ENCODE measurements at places on chromosomes 5 and 9. TPM values are rescaled to one million over a fixed set of nuclear protein-coding genes. Genes with fewer than 3 reads are reported as not detected.

DNA sequence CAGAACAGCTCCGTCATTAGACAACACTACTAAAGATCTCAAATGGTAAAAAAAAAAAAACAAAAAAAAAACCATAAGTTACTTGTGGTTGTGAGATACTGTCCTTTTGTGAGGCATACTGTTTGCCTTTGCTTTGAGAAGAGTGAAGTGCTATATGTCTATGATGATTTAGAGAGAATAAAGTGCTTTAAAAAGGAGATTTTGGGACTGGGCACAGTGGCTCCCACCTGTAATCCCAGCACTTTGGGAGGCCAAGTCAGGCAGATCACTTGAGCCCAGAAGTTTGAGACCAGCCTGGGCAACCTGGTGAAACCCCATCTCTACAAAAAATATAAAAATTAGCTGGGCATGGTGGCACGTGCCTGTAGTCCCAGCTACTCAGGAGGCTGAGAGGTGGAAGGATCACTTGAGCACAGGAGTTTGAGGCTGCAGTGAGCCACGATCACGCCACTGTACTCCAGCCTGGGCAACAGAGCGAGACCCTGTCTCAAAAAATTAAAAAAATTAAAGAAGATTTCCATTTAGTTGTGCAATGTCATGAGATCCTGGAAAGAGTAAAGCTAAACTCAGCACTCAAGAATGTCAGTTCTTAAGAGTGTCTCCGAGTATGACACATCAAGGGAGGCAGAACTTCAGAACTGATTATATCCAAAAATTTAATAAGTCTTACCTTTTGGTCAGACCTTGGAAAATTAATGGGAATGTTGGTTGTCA, 87.3 kb downstream of the PRDM6 start:
- DNase-seq, result no peak
- H3K36me3 ChIP-seq, result no peaks in the 10 kb centered on the region
- peaks cover 5% of the 10 kb centered on the region for H3K4me1 ChIP-seq
- no peak overlapping the region for H3K27ac ChIP-seq
- no peak overlapping the region for H3K4me3 ChIP-seq

GRCh38 chr9:127598839-127599549, 13.1 kb upstream of the STXBP1 start:
- no peak overlapping the region for H3K27ac ChIP-seq
- DNase-seq, result no peak
- H3K36me3 ChIP-seq, result no peaks in the 10 kb centered on the region
- no peak overlapping the region for H3K4me3 ChIP-seq
- H3K27me3 ChIP-seq, result peaks cover 2% of the 10 kb centered on the region

DNA sequence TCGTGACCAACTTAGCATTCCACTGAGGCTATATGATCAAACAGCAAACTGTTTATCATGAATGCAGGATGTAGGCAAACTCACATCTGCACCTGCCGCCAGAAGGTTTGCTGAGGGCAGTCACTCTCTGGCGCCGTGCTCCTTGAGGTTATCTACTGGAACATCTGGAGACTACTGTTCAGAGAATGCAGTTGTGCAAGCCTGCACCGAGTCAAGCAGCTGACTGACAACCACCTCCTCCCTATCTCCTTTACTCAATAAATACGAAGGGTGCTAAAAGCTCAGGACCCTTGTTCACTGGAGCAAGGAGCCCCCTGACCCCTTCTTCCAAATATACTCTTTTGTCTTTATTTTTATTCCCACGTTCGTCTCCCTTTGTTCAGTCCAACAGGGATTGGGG, 27.1 kb downstream of the CCDC125 start:
- H3K27me3 ChIP-seq, result no peaks in the 10 kb centered on the region
- H3K36me3 ChIP-seq, result no peaks in the 10 kb centered on the region
- no peak for DNase-seq
- H3K4me1 ChIP-seq, result no peaks in the 10 kb centered on the region
- H3K27ac ChIP-seq, result no peak overlapping the region

DNA sequence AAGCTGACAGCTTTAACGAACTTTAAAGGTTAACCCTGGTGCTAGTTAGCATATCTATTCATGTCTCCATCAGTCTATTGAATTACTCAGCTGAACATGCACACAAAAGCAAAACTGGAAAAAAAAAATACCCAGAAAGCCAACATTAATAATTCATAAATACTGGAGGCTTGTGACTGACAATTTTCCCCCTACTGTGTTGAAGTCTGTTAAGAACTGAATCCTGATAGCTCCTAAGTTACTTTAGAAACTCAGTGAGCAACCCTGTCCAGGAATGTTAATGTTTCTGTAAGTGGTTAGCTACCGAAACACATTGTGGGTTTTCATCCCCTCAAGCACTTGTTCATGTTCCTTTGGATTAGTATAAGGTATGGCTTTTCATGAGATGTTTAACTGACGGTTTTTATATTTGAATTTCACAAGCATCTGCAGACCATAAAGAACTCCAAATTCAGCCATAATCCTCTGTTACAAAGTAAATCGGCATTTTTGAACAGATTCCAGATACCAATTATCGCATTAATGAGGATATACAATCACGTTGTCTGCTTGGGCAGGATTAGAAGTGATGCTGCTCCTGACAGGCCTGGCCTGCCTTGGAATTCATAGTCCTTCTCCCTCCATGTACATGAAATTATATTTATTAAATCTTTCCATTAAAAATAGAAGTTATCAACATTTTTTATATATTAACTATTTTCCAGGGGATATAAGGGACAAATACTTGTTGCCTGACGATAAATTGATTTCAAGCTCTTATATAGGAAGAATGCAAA, 331.2 kb downstream of the TLE4 start:
- H3K4me1 ChIP-seq, result no peaks in the 10 kb centered on the region
- no peaks in the 10 kb centered on the region for H3K27me3 ChIP-seq
- no peak overlapping the region for H3K4me3 ChIP-seq
- H3K27ac ChIP-seq, result no peak overlapping the region
- no peak for DNase-seq

DNA sequence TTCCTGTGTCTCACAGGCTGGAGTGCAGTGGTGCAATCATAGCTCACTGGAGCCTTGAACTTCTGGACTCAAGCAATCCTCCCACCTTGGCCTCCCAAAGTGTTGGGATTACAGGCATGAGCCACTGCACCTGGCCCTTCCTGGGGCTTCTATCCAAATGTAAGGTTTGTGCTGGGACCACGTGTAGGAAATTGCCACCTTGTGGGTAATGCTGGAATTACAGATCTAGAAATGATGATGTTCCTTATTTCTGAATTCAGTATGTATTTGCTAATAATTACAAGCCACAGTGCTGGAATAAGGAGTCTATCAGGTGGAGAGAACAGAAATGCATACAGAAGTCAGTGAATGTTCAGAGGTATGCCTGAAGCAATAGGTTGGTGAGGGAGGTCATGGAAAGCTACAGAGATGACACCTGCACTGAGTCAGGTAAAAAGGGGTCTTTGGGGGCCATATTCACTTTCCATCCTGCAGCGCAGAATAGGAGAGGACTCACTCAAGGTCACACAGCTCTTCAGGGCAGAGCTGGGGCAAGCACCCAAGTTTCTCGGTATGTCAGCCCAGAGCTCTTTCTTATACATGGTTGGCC, 8.8 kb upstream of the IGFBPL1 start:
- H3K27me3 ChIP-seq, result peaks cover 2% of the 10 kb centered on the region
- DNase-seq, result no peak

GRCh38 chr5:172599204-172599567, 41.9 kb upstream of the NEURL1B start:
- H3K36me3 ChIP-seq, result no peaks in the 10 kb centered on the region
- no peak overlapping the region for H3K4me3 ChIP-seq
- peaks cover 13% of the 10 kb centered on the region for H3K4me1 ChIP-seq
- no peak for DNase-seq

The WNK2 gene
- 618 TPM for total RNA-seq

All from transverse colon (tissue), 4 donors.